AG04449 (cell line): ENCODE measurements at places on chromosomes 13 and 19.

DNA sequence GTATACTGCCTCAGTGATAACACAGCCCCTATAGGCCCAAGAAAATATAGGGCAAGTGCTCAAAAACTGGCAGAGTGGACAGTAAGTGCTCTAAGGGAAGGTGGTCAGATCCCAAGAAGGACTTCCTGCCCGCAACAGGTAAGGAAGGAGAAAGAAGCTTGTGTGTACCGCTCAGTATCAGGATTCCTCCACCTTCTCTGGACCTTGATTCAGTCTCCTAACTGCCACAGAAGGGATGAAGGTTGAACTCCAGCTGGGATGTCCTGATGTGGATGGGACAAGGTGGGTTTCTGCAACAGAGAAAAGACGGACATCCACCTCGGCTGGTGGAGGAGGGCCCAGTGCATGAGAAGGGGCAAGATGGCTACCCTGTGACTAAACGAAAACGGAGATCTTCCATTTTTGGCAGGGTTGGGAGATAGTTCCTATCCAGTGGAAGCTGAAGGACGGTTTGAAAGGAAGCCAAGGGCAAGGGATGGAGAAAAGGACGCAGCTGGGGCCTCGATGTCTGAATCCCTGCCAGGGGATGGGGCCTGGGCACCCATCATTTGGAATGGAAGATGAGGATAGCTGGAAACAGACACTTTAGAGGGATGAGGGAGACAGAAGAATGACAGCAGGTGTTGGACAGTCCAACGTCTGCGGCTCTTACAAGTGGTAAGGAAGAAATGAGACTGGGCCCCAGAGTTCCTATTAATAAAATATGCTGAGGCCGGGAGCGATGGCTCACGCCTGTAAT lies 1.3 kb upstream of the ATF5 start:
- no peak for DNase-seq

DNA sequence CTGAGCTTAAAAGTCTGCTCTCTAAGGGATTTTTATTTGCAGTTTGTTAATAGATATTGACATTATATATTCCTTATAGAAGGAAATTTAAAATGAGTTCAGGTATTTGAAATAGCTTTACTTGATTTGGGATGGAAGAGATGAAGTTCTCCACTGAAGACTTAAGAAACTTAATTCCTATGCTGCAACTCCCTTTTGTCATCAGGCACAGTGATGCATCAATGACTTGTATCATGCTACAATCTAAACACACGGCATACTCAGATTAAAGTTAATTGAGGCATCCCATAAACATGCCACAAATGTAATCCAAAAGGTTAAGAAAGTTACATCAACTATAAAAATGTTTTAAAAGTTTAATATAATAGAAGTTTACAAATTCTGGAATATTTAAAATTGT lies 109.0 kb downstream of the STARD13 start:
- DNase-seq: no peak

- DNase-seq: no peak
Measured at GRCh38 chr19:3420909-3421619, 54.7 kb downstream of the NFIC start.

DNA sequence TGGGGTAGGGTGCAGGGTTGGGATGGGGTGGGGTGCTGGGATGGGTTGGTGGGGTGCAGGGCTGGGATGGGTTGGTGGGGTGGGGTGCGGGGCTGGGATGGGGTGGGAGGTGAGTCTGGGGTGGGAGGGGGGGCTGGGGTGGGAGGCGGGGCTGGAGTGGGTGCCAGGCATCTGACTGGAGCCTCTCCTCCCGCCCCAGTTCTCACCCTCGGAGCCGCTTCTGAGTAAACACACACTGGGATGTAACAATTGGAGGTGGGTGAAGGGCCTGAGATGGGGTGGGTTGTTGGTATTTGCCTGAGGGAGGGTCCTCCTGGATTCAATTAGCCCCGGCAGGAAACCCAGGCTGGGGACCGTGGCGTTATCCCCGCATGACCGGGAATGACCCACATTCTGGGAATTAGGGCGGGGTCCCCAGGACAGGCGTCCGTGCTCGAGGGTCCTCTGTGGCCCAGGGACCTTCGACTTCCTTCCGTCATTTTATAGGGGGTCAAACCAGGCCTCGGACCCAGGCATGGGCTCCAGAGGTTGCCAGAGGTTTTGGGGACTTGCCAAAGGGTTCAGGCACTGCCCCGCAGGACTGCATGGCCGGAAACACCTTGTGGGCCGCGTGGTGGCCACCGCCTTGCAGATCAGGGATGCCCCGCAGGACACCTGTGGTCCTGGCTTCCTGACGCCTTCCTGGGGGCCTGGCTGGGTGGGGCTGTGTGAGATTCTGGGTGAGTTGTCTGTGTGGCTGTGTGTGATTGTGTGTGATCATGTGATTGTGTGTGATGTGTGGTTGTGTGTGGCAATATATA lies 1.4 kb downstream of the TMPRSS9 start:
- DNase-seq: no peak

GRCh38 chr19:17784201-17785008 lies 10.5 kb upstream of the B3GNT3 start:
- DNase-seq: no peak

DNA sequence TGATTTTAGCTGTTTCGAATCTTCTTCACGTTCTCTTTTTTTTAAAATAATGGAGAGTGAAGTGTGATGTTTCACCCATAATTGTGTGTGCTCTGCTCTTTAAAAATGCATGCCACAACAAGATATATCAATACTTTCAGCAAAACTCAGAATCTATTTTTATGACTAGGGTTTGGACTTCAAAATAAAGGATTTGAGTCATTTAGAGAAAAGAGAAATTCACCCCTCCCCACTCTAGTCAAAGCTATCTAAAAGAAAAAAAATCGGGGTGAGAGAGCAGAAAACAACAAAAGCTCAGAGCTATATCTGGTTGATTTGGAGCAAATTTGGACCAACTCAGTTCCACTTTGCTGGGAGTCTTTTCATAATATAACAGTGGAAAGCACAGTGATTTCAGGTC lies 244.5 kb downstream of the DNAJC15 start:
- DNase-seq: no peak

DNA sequence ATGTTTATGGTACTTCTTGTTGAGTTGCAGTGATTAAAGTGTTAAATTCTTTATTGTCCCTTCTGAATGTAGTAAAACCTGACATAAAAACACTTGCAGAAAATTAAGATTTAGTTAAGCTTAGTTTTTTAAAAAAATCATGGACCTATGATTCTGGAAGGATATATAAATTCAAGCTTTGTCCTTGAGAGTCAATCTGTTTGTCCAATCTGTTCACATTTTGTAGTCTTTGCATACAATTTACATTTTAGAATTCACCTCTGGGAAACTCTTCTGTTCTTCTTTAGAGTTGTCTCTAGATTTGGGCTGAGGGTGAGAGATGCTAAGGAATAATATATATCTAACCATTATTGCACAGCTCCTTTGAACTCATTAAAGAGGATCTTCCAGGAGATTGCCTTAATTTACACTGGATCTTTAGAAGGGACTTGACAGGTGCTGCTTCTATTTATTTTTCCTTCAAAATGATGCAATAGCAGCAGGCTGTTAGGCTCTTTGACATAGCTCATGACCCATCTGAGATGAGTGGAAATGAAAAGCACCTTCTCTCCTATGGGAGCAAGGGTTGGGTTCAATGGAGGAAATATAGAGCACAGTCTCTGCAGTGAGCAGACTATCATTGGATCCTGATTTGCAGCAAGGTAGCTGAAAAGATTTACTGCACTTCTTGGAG lies 433.9 kb downstream of the GPC6 start:
- no peak for DNase-seq

- no peak for DNase-seq
Measured at GRCh38 chr13:32851083-32852069, 164.8 kb upstream of the KL start.

- DNase-seq: no peak
Measured at GRCh38 chr13:74868049-74868448, 613.9 kb downstream of the TBC1D4 start.

DNA sequence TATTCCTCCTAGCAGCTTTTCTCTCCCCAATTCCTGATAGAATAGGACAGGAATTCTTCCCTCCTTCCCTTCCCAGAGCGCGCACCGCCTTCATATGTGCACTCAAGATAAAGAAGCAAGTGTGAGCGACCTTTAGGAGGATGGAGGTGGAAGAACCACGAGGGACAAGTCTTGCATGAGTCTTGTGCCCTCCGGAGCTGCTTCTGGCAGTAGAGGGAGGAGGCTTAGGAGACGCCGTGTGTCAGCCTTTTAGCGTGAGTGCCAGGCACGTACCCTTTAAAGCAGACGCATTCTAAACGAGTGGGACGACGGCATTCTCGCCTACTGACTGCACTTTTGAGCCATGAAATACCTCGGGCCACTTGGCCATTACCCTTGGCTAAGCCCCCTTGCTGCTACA lies 95.4 kb upstream of the RAP2A start:
- no peak for DNase-seq
